ENCODE measurements at places on chromosomes 4 and X.

GRCh38 chr4:110197529-110198042, 829 bp downstream of the ELOVL6 start:
- peak; percentile 33 for DNase-seq

- DNase-seq: no peak
These were observed 117.6 kb downstream of the MAB21L2 start for GRCh38 chr4:150699599-150699998.

DNA sequence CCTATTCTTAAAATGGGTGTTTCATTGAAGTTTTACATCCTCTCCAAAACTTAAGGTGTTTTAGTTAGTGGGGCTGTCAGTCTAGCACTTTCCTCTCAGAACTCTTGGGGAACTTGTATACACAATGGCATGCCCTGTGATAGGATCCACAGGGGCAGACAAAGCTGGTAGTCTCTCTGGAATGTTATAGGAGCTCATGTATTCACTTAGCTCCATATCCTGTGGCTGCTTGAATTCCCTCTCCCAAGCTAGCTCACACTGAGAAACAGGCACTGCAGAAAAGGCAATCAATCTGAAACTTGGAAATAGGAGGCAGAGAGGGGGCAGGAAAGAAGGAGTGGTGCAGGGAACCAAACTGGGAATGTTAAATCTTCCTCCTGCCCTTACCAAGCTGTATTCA, 26.3 kb upstream of the ARMCX2 start:
- no peak for DNase-seq

GRCh38 chrX:48472851-48473703, 2.9 kb upstream of the FTSJ1 start:
- DNase-seq: no peak

GRCh38 chr4:138967313-138967712, 48.3 kb upstream of the NOCT start:
- DNase-seq: no peak

GRCh38 chr4:37535872-37536271, 150.3 kb downstream of the RELL1 start:
- no peak for DNase-seq

DNA sequence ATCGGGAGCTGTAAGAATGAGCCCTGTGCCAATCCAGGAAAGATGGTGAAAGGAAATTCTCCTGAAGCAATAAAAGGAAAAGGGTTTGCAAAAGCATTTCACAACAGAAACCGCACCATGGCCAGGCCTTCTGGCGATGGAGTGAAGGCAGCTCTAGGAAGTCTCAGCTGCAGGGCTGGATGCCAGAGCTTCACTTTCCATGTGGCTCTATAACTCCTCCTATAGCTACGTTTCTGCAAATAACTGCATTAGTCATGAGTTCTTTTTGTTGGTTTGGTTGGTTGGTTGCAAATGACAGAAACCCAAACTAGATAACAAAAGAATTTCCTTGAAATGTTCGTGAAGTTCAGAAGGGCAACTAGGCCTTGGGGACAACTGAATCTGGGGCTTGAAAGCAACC, 84.6 kb downstream of the RELL1 start:
- no peak for DNase-seq

Data from cerebellar nuclear complex (tissue), 1 donor.